ENCODE measurements at places on chromosomes 2 and 18. TPM values are rescaled to one million over a fixed set of nuclear protein-coding genes. Genes with fewer than 3 reads are reported as not detected.

ZAP70 gene
- total RNA-seq: not detected

ITGAV gene
- total RNA-seq: 564 TPM

PARD6G gene
- 1.3 TPM for total RNA-seq

ABHD3 gene
- 5.1 TPM for total RNA-seq

POTEI gene
- total RNA-seq: not detected

Data from placental epithelial cell (primary cell).